ENCODE measurements at places on chromosomes 1 and 21.
A peak's percentile ranks its signal among the peaks of the same experiment; 100 is the strongest.

DNA sequence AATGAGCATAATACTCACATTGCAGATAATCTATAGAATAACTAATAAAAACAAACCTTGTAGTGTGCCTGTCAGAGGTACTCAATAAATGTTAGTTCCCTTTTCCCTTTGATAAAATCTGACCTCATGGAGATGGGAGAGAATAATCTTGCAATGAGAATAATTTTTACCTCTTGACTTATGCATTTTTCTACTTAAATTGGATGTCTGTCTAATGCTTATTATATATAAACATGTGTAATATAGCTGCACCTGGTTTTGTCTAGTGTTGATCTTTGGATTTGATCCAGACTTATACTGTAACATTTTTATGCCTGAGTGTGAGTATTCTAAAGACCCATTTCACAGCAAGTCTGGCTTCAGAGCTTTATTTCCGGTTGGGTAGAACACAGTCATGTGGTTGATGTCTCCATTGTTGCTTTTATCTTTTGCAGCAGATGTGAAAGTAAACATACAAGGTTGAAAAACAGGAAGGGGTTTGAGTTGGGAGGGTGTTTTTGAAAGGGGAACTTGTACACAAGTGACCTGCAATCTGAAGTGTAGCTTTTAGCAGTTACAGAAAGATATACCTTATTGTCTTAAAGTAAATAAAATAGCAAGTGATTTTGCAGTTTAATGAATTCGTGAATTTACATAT is 12.4 kb downstream of the EPB41 start:
- peak; percentile 23 for DNase-seq

DNA sequence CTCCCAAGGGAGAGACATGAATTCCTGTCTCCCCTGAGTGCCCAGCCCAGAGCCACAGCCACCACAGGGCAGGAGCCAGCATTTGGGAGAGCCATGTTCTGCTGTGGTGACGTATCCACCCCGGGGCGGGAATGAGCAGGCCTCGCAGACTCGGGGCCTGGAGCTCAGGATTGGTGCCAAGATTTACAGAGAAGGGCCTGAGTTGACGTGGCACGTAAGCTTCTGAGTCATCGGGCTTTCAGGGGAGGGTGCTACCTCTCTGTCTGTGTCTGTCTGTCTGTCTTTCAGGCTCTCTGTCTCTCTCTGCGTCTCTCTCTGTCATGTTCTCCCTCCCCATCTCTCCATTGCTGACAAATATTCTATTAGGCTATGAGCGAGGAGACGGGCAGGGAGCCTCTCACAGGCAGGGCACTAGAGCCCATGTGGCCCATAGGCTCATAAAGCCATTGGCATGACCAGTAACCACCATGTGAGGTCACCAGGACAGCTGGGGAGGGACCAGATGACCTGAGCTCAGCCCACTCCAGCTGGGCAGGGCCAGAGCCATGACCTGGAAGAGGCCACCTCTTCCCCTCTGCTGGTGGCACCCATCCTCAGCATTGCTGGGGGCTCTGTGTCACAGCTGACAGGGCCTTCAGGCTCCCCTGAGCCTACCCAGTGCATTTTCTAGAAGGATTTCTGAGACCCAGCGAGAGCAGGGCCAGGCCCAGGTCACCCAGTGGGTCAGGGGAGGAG is 300.0 kb upstream of the VAMP3 start:
- DNase-seq = peak; percentile 44

- no peak for DNase-seq
Observed at GRCh38 chr1:113452921-113453770, 62.8 kb downstream of the MAGI3 start.

DNA sequence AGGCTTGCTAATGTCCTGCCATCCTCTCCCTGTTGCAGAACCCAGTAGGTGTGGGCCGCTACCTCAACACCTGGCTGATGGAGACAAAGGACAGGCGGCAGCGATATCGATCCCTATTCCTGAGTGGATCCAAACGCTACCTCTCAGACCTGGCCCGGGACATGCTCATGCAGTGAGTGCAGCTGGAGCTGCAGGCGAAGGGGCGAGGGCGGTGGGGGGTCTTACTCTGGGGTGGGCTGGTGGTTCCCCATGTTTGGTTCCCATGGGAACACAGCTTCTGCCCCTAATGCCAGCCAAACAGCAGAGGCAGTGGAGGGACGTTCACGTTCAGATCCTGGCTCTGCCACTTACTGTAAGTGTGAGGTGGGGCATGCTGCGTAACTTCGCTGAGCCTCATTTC is 15.8 kb upstream of the TTC22 start:
- DNase-seq = no peak

- DNase-seq = peak; percentile 56
Observed at GRCh38 chr1:234987415-234988154, 141.1 kb downstream of the TOMM20 start.

GRCh38 chr1:175887981-175888428 is 144.6 kb upstream of the TNR start:
- peak; percentile 36 for DNase-seq

DNA sequence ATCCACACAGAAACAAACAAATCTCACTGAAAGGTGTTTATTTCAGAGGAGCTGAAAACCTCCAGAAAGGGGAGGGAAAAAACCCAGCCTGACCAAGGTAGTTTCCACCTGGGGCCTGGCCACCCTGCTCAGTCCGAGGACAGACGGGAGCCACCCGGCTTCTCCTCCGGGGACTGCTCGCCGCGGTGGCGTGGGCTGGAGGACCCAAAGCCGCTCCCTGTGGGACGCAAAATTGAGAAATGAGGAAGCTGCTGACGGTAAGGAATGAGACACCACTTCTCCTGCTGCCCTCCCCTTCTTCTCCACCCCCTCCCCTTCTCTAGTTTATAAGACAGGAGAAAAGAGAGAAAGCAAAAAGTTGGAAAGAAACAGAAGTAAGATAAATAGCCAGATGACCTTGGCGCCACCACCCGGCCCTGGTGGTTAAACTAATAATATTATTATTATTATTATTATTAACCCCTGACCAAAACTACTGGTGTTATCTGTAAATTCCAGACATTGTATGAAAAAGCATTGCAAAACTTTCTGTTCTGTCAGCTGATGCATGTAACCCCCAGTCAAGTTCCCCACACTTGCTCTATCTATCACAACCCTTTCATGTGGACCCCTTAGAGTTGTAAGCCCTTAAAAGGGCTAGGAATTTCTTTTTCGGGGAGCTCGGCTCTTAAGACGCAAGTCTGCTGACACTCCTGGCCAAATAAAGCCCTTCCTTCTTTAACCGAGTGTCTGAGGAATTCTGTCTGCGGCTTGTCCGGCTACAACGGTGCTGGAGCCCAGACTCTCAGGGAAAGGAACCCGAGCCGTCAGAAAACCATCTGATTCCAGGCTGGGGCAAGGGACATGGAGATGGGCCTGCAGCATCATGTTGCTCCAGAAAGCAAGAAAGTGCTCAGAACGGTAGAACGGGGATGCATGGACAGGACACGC is 12.5 kb downstream of the ITGB2 start:
- no peak for DNase-seq

DNA sequence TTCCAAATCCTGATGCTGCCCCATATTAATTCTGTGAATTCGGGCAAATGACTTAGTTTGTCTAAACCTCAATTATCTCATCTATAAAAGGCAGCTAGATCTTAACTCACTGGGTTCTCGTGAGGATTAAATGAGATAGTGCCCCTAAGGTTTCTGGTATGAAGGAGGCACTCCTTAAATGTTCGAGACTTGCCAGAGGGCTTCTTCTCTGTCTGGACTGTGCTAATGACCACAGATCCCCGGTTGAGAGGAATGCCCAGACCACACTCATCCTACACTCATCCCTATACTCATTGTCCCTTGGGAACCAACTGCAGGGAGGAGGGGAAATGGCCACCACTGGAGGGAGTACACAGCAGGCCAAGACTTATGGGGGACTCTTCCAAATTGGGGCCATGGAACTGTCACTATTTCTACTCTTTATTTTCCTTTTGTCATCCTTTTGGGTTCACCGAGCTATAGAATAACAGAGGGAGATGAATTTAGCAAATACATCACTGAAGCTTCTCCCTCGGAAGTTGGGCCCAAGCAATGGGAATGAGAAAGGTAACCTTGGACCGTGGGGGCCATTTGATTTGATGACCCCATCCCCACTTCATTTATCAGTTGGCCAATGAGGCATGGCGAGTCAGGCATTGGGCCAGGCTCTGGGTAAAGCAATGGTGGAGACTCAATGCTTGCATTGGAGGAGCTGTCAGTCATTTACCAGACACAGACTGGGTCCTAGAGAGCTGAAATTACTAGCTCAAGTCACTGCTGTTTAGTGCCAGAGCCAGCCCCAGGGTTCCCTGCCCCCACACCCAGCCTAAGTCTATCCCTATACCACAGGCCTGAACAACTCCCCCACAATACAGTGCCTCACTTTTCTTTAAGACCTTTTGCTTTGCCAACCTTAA is 5.1 kb downstream of the ATF3 start:
- DNase-seq = peak; percentile 31

- peak; percentile 51 for DNase-seq
Observed at GRCh38 chr1:230976825-230977747, 1.6 kb downstream of the TTC13 start.

Measured in activated CD4-positive, alpha-beta memory T cell treated with anti-CD3 and anti-CD28 coated beads for 36 hours (primary cell).